ENCODE measurements at places on chromosomes 5 and 9. TPM values are rescaled to one million over a fixed set of nuclear protein-coding genes. Genes with fewer than 3 reads are reported as not detected.

DNA sequence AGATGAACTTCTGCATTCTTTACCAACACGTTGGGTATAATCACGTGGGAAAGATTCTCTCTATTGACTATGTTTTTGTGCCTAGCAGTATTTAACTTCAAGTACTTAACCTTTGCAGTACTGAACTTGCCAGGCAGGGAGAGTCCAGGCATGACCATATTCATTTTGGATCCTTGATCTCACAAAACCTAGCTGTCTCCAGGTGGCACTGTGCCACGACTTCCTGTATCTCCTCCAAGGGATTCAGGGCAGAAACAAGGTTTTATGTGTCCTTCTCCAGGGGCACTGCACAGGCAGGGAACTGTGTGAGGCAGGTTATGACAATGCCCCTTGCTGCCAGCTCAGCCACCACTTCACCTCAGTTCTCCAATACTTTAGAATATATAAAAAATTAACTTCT is 11.7 kb upstream of the IFNA5 start:
- no peaks in the 10 kb centered on the region for H3K27me3 ChIP-seq
- H3K4me1 ChIP-seq: no peaks in the 10 kb centered on the region
- H3K36me3 ChIP-seq: no peaks in the 10 kb centered on the region
- H3K4me3 ChIP-seq: no peak overlapping the region

Gene ANAPC2
- 5.4 TPM for polyA plus RNA-seq

DNA sequence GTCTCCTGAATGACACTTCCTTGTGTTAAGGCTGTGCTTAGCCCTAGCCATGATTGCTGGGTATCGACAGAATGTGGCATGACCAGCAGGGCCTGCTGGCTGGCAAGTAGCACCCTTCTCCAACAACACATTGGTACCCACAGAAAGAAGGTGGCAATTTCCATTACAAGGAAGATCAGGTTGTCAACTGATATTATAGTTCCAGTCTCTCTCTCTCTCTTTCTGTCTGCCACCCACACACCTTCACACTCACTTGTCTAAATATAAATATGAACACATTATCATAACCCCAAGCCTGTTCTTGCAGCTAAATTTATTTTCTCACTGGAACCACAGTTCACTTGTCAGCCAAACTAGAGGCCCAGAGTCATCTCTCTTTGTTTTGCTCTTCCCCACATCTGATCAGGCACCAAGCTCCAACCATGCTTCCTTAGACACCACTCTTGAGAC is 408.1 kb upstream of the PIK3R1 start:
- no peak for DNase-seq
- no peak overlapping the region for H3K27ac ChIP-seq
- no peak overlapping the region for H3K4me3 ChIP-seq
- no peaks in the 10 kb centered on the region for H3K36me3 ChIP-seq

DNA sequence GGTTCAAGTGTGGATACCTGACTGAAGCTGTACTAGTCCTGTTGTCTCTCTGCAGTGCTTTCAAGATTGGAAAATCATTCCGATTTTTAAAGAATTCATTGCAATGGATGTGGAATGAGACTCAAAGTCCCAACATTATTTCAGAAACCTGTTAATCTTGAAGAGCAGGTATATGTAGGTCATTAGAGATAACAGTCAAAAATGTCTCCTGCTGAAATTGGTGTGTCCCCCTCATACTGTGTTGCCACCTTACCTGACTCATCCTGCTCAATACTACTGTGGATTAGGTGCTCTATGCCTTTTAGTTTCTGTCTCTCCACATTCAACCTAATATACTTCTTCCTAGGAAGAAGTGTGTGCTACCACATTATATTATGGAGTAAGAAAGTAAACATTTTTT is 91.1 kb upstream of the NR3C1 start:
- H3K4me1 ChIP-seq: no peaks in the 10 kb centered on the region
- no peak overlapping the region for H3K27ac ChIP-seq
- no peak for DNase-seq

- DNase-seq: no peak
- no peaks in the 10 kb centered on the region for H3K27me3 ChIP-seq
- H3K27ac ChIP-seq: no peak overlapping the region
- no peaks in the 10 kb centered on the region for H3K4me1 ChIP-seq
- no peaks in the 10 kb centered on the region for H3K36me3 ChIP-seq
- H3K4me3 ChIP-seq: no peak overlapping the region
Observed at GRCh38 chr9:100869326-100869725, 159.2 kb upstream of the PLPPR1 start.

- peaks cover 19% of the 10 kb centered on the region for H3K4me1 ChIP-seq
- no peak overlapping the region for H3K4me3 ChIP-seq
- no peaks in the 10 kb centered on the region for H3K27me3 ChIP-seq
- no peak for DNase-seq
Observed at GRCh38 chr9:114804505-114804904, 1.3 kb downstream of the TNFSF15 start.

DNA sequence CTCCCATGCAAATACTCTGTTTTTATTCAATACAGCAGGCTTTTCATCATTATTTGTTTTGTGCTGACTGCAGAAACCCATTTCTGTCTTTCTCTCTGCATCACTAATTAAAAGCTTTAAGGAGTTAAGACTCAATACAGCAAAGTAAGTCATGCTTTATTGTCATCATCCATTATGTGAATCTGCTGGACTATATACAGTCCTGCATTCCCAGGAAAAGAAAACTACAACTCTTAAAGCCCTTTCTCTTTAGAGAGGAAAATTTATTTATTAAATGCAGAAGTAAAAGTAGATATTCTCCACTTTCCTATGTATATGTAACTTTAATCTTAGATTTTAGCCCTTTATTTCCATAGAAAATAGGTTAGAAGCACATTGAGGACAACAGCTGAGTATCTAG is 706.6 kb upstream of the RGMB start:
- H3K4me3 ChIP-seq: no peak overlapping the region
- H3K4me1 ChIP-seq: no peaks in the 10 kb centered on the region
- no peaks in the 10 kb centered on the region for H3K36me3 ChIP-seq
- DNase-seq: no peak
- H3K27ac ChIP-seq: no peak overlapping the region

DNA sequence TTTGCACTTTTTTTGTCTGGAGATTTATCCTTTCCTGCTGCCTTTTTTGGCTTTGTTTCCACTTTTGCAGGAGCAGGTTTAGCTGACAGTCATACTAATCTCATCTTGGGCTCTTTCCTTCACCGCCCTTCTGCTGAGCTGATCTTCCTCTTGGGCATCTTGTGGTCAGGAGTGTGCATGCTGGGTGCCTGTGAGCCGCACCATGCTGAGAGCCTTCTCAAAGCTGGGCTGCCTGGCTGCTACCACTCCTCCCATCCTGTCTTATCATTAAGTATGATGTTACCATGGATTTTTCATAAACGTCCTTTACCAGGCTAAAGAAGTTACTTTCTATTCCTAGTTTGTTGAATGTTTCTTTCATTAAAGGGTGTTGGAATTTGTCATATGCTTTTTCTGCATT is 49.5 kb upstream of the MCCC2 start:
- H3K36me3 ChIP-seq: peaks cover 19% of the 10 kb centered on the region
- no peak overlapping the region for H3K4me3 ChIP-seq
- DNase-seq: no peak
- no peaks in the 10 kb centered on the region for H3K27me3 ChIP-seq
- H3K27ac ChIP-seq: no peak overlapping the region

DNA sequence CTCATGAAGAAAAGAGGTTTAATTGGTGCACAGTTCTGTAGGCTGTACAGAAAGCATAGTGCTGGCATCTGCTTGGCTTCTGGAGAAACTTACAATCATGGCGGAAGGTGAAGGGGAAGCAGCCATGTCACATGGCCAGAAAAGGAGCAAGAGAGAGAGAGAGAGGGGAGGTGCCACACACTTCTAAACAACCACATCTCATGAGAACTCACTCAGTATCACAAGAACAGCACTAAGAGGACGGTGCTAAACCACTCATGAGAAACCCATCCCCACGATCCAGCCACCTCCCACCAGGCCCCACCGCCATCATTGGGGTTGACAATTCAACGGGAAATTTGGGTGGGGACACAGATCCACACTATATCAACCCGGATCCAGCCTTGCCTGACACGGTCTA is 28.8 kb upstream of the IER5L start:
- no peak for DNase-seq
- no peak overlapping the region for H3K4me3 ChIP-seq
- H3K27me3 ChIP-seq: no peaks in the 10 kb centered on the region
- H3K36me3 ChIP-seq: no peaks in the 10 kb centered on the region
- peaks cover 42% of the 10 kb centered on the region for H3K4me1 ChIP-seq

- H3K27ac ChIP-seq: no peak overlapping the region
- no peak overlapping the region for H3K4me3 ChIP-seq
- no peaks in the 10 kb centered on the region for H3K36me3 ChIP-seq
- no peaks in the 10 kb centered on the region for H3K27me3 ChIP-seq
Observed at GRCh38 chr5:155025895-155026294, 12.3 kb downstream of the KIF4B start.

- no peaks in the 10 kb centered on the region for H3K4me1 ChIP-seq
- H3K36me3 ChIP-seq: no peaks in the 10 kb centered on the region
- H3K27ac ChIP-seq: no peak overlapping the region
- no peaks in the 10 kb centered on the region for H3K27me3 ChIP-seq
- H3K4me3 ChIP-seq: no peak overlapping the region
- no peak for DNase-seq
Observed at GRCh38 chr5:68542207-68542606, 326.7 kb downstream of the PIK3R1 start.

DNA sequence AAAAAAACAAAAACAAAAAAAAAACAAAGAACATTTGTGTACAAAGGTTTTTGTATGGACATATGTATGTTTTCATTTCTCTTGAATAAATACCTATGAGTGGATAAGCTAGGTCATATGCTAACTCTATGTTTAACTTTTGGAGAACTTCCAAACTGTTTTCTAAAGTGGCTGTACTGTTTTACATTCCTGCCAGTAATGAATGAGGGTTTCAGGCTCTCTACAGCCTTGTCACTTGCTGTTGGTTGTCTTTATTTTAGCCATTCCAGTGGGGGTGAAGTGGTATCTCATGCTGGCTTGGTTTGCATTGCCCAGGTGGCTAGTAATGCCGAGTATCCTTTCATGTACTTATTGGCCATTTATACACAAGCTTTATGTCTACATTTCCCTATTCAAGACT is 9.1 kb upstream of the TRIO start:
- H3K36me3 ChIP-seq: no peaks in the 10 kb centered on the region
- peaks cover 6% of the 10 kb centered on the region for H3K27me3 ChIP-seq
- H3K4me1 ChIP-seq: no peaks in the 10 kb centered on the region
- H3K27ac ChIP-seq: no peak overlapping the region
- H3K4me3 ChIP-seq: no peak overlapping the region

Gene SLCO6A1
- polyA plus RNA-seq: not detected

DNA sequence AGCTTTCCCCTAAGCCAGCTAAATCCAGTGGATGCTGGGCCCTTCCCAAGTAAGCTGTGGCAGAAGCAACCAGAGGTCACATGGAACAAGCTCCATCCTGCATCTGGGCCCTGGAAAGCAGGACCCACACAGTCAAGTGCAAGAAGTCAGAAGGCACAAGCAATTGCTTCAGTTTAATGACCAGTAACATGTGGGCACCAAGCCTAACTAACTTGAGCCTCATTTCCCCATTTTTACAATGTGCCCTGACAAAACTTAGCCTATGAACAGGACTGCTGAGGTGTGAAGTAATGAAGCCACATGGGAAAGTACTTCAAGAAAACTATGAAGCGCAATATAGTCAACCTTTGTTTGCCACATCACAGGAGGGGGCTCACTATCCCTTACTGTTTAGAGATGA is 90.5 kb downstream of the TLE1 start:
- no peaks in the 10 kb centered on the region for H3K36me3 ChIP-seq
- H3K27me3 ChIP-seq: no peaks in the 10 kb centered on the region
- H3K27ac ChIP-seq: no peak overlapping the region
- H3K4me1 ChIP-seq: no peaks in the 10 kb centered on the region
- no peak overlapping the region for H3K4me3 ChIP-seq

DNA sequence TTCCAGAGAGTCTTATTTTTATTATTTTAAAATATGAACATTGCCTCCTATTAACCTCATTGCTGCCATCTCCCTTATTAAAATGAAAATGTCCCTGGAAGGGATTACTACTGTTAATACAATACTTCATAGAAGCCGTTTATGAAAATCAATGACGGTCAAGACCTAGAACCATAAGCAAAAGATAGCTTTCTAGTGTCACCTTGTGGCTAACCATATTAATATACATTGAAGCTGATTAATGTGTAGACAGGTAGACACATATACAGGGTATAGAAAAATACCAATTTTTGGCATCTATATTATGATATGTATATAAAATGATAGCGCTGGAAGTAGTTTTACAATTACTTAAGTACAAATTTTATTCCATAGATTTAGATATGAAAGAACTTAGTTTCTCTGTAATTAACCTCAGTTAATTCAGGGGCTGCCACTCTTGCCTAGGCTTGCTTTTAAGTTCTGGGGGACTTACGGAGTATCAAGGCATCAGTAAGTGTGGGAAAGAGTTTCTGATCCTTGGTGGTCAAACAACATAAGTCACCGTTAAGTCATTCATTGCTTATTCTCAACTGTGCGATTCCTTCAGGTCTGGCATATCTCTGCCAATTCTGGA is 2.5 kb upstream of the YTHDC2 start:
- H3K27ac ChIP-seq: no peak overlapping the region
- no peaks in the 10 kb centered on the region for H3K36me3 ChIP-seq
- no peaks in the 10 kb centered on the region for H3K27me3 ChIP-seq
- DNase-seq: no peak
- peaks cover 14% of the 10 kb centered on the region for H3K4me1 ChIP-seq

DNA sequence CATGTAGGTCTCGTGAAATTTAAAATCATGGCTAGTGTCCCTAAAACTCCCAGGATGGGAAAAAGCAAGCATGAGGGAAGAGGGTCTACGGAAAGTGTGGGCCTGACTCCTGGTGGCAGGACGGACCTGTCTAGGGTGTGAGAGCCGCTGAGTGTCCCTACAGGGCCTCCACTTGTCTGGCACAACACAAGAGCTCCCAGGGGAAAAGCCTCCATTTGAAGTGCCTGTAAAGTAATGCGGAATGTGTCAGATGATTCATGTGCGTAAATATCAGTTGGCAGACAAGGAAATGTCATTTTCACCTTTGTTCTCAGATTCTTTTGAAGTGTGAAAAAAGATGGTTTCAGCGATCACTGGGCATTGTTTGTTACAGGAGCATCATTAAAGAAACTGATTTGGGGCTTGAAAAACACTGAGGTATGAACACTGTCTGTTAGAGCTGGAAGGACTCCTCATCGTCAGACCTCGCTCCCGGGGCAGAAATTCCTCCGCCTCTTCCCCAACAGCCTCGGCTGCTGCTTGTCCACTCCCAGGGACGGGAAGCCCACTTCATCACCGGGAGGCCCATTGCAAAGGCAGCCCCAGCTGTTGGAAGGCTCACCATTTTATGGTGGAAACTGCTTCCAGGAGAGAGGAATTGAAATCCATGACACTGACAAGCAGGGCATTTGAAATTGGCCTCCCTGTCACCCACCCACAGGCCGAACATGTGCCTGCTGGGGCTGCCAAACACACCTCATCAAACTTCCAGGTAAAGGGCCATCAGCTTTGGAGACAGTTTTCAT is 240.8 kb downstream of the FSTL4 start:
- H3K4me3 ChIP-seq: no peak overlapping the region
- no peaks in the 10 kb centered on the region for H3K36me3 ChIP-seq
- H3K27ac ChIP-seq: no peak overlapping the region
- no peaks in the 10 kb centered on the region for H3K4me1 ChIP-seq
- DNase-seq: no peak
